Inflammatory macrophage treated with lipopolysaccharide for 1 hour (primary cell): ENCODE measurements at places on chromosomes 3 and 15.

DNA sequence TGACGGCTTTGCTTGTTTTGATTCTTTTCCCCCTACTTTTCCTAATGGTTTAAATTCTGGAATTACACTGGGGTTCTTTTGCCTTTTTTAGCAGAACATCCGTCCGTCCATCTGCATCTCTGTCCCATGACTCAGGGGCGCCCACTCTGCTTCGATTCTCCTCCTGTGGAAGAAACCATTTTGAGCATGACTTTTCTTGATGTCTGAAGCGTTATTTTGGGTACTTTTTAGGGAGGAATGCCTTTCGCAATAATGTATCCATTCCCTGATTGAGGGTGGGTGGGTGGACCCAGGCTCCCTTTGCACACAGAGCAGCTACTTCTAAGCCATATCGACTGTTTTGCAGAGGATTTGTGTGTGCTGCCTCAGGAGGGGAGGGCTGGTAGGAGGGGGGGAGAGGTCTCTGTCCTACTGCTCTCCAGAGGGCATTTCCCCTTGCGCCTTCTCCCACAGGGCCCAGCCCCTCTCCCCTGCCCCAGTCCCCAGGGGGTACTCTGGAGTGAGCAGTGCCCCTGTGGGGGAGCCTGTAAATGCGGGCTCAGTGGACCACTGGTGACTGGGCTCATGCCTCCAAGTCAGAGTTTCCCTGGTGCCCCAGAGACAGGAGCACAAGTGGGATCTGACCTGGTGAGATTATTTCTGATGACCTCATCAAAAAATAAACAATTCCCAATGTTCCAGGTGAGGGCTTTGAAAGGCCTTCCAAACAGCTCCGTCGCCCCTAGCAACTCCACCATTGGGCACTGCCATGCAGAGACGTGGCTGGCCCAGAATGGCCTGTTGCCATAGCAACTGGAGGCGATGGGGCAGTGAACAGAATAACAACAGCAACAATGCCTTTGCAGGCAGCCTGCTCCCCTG, 19.5 kb upstream of the BSN start:
- no peak for DNase-seq

GRCh38 chr3:106025151-106025722, 156.4 kb upstream of the CBLB start:
- no peak for DNase-seq

- no peak for DNase-seq
Observed at GRCh38 chr3:116630494-116630893, 79.1 kb upstream of the TUSC7 start.

DNA sequence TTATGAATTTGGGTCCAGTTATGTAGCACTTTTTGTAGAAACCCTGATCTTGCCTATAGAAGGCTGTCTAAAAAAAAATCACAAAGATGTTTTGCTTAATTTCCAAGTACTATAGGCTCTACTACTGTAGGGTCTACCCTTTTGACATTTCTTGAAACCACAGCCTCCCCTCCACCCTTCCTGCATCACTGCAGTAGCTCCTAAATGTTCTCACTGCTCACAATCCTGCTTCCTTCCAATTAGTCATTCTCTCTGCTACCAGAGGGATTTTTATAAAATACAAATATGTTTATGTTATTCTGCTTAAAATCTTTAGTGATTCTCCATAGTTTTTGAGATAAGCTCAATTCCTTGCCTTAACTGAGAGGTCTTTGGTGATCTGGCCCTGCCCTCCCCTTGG, 114.0 kb downstream of the CYP19A1 start:
- no peak for DNase-seq

- DNase-seq = no peak
Observed at GRCh38 chr3:59256230-59256629, 206.4 kb upstream of the CFAP20DC start.

DNA sequence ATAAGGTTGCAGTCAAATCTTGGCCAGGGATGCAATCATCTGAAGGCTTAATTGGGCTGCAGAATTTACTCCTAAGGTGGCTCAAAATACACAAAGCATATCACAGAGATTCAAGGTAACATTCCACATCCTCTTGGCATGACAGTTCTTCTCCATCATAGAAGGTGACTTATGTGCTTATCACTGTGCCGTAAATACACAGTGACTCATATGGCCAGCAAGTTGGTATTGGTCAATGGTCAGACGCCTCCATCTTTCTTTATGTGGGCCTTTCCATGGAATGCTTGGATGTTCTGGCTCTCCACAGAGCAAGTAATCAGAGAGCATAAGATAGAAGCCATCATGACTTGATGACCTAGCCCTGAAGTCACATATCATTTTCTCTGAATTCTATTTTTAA, 168.8 kb upstream of the ST8SIA2 start:
- DNase-seq = no peak

DNA sequence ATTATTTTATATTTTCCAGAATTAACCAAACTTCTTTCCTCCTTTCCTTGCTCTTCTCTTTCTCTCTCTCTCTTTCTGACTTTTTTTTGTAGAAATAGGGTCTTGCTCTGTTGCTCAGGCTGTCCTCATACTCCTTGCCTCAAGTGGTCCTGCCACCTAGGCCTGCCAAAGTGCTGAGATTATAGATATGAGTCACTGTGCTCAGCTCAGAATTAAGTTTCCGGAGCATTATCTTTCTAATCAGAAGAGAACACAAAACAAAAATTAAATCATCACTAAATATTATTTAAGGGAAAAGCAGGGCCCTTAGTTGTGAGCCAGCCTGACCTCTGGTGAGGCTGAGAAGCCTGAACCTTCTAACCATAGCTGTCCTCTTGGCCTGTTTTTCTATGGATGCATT, 168.2 kb downstream of the SOX2 start:
- DNase-seq = no peak

DNA sequence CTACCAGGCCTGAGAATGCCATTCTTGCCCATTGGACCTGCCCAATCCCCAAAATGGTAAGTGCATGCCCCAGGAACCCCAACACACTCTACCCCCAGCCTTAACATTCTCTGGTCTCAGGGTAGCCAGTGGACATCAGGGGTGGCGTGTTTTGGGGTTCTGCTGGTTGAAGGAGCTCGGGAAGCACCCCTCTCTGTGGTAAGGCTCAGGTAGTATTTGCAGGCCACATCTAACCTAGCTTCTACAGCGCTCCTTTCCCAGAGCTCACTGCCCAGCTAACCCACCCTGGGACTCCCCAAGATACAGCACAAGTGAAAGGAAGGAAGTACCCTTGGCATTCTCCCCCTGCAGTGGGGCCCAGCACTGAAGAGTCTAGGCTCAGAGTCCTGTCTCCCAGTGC, 19.8 kb downstream of the NMNAT3 start:
- no peak for DNase-seq

DNA sequence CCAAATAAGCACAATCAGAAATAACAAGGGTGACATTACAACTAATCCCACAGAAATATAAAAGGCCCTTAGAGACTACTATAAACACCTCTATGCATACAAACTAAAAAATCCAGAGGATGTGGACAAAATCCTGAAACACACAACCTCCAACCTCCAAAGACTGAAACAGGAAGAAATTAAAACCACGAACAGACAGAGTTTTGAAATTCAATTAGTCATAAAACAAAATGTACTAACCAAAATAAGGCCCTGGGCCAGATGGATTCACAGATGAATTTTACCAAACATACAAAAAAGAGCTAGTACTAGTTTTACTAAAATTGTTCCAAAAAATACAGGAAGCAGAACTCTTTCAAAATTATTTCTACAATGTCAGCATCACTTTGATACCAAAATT, 1043.6 kb downstream of the DIPK2A start:
- DNase-seq = peak; percentile 5

GRCh38 chr3:163924600-163924999, 1153.7 kb downstream of the SI start:
- DNase-seq = no peak

DNA sequence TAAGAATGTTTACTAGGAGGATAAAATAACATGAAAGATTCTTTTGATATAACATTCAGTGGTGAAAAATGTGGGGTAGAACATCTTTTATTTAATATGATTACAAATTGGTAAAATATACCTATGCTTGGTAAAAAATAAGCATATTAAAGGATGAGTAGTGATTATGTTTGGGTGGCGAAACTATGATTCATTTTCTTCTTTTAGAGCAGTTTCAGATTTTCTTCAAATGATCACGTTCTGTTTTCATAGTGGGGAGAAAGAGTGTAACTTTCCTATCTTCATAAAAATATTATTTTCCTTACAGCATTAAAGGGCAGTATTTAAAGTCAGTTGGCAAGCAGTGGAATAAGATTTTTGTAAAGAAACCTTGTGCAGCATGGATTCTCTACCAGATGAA, 15.5 kb downstream of the DZIP3 start:
- DNase-seq = no peak

DNA sequence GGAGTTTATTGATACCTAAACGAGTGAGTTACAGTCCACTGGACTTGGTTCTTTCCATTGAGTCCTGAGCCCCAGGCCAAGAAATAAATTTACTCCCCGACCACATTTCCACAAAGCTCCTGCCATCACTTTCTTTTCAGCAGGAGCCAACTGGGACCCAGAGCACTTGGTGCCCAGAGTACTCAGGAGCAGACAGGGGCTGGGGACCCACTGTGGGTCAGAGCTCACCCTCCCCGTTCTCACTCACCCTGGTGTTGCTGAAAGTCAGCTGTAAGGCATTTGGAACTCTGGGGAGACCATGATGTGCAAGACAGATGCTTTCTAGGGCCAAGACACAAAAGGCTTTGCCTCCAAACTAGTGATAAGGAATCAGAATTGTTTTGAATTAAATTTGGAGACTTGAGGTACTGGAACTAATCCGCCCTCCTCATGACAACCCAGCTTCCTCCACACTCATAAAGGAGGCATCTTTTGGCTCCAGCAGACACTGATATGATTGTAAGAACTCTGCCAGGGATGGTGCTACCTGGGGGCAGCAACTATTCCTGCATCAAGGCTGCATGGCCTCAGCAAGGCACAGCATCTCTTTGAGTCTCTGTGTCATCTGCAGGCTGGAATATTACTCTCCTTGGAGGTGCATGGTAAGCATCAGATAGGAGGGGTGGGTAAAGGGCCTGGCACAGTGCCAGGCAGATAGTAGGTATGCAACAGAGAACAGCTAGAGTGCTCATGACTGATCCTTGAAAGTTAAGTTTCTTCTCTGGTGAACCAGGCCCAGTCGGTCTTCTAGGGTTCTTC, 7.3 kb upstream of the CAMK1 start:
- no peak for DNase-seq

DNA sequence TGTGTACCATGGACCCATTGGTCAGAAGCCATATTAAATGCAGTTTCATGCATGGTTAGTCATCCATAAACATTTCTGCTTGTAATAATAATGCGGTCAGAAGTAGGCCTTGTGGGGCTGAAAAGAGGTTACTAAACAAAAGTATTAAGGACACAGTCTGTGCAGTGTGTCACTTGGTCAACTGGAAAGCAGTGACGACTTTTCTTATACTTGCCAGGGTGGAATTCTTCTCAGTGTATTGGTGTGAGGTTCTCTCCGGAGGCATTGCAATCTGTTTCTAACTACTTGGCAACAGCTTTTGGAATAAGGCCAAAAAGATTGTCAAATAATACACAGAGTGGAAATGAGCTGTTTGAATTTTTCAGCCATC, 46.8 kb downstream of the CHL1 start:
- DNase-seq = no peak

GRCh38 chr3:114308830-114309229, 15.0 kb downstream of the TIGIT start:
- DNase-seq = no peak

DNA sequence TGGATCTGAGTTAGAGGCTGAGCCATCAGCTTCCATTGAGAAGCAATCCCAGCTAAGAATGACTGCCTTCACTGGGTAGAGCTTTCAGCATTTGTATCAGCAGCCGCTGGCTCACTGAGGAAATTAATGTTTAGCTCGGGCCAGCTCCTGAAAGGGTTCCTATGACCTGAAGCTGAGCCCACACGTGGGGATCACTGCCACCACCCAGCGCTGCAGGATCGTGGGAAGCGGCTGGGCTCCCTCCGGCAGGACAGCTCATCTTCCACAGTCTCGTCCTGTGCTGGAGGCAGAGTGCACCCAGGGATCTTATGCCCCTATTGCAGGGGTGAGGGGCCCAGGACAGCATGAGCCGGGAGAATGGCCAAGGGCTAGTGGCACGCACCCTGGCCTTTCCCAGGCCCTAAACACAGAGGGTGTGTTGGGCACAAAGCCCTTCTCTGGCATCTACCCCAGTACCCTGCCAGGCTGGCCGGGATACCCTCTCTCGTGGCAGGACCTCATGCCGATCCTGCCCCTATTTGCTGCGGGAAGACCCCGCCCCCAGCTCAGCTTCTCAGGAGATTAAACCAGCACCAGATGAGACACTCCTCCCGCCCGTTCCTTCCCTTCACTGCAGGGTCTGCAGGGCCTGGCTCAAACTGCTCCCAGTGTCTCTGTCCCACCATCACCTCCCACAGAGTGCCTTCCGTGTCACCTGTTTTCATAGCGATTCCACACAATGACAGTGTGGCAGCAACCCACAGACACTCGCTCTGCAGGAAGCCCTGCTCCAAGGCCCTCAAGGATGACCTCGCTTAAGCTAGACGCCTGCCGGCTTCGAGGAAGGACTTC, 28.5 kb downstream of the KLHL25 start:
- DNase-seq = no peak

DNA sequence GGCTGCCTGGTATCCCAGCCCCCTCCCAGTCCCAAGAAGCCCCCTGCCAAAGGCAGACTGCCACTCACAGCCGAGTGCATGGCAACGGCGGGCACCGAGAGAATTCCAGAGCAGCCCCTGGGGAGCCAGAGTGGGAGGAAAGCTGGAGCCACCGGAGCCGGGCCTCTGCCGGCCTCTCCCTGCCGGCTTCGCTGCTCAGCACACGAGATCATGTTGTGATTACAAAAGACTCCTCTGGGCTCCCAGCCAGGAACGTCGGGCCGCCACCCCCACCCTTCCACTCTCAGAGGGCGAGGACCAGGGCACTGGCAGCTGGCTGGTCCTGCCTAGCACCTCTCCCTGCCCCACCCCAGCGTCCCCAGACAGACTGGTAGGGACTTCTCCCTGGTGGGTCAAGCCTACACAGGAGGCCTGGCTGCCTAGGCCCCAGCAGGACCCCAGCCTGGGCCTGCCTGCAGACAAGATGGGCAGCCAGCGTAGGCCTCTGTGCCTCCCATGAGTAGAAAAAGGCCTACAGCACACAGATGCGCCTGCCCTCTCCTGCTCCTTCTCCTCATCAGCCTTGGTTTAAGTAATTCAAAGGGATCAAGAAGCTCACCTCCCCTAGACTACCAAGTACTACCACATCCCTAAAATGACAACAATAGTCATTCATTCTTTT, at the start of gene CCDC9B:
TSS of gene CCDC9B (minus strand) at position 200 of the 661 bp plus-strand sequence. CDS start at position 80, 120 bp downstream.
- DNase-seq = peak; percentile 87
